ENCODE measurements at places on chromosomes 3 and 15.

- no peak for DNase-seq
Measured at GRCh38 chr15:72809329-72809728, 25.8 kb upstream of the ADPGK start.

DNA sequence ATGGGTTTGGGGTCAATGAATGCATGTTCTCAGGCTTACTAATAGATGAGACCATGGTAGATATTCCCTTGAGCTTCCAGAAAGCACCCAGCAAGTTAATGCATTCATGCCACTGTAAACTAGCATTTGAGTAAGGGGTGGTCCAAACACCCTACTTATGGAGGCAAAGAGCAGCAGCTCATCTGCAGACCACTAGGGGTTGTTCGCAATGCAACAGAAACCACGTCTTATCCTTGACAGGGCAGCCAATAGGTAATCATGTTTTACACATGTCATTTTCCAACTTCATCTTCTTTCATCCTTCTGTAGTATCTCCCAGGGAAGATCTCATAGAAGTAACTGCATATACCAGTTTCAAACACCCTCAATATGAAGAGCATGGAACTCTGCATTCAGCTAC is 330.2 kb downstream of the RORA start:
- no peak for DNase-seq

DNA sequence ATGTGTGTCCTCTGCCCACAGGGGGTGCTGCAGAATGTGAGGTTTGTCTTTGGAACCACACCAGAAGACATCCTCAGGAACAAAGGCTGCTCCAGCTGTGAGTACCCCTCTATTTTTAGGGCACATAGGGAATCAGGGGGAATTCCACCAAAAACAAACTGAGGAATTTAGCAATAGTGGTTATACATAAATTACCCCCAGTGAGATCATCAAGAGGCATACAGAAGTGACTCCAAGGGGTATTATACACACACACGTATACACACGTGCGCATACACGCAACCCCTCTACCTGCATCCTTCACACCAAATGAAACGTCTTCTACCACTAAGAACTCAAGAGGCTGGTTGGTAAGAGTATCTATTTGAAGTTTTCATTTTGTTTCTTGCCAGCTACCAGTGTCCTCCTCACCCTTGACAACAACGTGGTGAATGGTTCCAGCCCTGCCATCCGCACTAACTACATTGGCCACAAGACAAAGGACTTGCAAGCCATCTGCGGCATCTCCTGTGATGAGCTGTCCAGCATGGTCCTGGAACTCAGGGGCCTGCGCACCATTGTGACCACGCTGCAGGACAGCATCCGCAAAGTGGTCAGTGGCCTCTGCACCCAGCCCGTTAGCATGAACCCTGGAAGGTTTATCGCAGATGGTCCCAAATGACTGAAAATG is 2.9 kb downstream of the THBS1 start:
- DNase-seq: no peak

DNA sequence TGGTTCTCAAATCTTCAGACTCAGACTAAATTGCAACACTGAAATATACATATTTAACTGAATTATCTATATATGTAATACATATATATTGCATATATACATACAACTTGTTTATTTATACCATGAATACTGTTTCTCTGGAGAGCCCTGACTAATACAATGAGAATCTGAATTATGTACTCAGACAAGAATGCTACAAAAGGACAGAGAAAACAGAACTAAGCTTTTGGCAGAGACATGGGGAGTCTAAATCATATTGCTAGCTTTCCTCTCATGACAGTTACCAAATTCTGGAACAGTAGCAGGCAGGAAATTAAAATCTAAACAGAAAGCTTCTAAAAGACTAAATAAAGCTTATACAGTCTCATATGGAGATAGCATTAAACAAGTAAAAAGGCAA is 142.4 kb upstream of the KCNMB2 start:
- DNase-seq: no peak

GRCh38 chr3:172285844-172286243 is 162.4 kb downstream of the GHSR start:
- DNase-seq: no peak

DNA sequence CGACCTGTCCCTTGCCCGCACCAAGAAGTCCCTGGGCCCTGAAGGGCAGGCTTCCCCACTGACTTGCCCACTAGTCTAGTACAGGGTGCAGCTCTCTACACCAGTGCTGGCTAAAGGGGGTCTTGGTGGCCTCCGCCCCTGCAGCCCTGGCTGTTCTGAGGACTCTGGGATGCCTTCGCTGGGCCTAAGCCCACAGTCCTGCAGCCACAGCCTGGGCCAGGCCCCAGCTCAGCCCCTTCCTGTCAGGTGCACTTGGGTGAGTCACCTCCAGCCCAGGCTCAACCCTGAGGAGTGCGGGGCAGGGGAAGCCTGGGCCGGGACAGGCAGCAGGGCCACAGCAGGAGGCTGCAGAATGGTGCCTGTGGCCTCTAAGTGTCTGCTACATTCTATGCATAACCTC is 971 bp downstream of the C3orf22 start:
- no peak for DNase-seq

GRCh38 chr3:87987952-87988351 is 70.9 kb downstream of the CGGBP1 start:
- no peak for DNase-seq

GRCh38 chr3:29313981-29314726 is 33.3 kb downstream of the RBMS3 start:
- DNase-seq: no peak

- peak; percentile 70 for DNase-seq
Measured at GRCh38 chr3:33645060-33645647, 72.9 kb downstream of the CLASP2 start.

- no peak for DNase-seq
Measured at GRCh38 chr3:124919756-124920155, 14.8 kb downstream of the MUC13 start.

DNA sequence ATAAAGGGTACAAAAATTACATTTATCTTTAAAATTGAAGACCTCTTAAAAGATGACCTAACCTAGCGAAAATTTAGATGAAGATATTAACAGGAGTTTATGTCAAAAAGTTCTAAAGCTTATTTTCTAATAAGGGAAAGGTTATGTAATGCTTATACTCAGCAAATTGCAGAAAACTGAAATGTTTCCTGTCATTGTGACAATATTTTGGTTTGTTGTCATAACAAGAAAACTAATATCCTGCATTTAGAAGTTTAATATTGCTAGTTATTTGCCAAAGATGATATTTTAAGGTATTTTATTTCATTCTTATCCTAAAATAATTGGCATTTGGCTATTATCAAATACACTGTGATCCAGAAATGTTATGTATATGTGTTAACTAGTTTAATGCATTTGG is 294.5 kb downstream of the C3orf38 start:
- DNase-seq: no peak

GRCh38 chr3:81760215-81760614 is 1.2 kb downstream of the GBE1 start:
- DNase-seq: peak; percentile 43

GRCh38 chr3:63955036-63955650 is 43.0 kb upstream of the SCAANT1 start:
- no peak for DNase-seq

GRCh38 chr15:59002418-59002859 is 15.0 kb downstream of the RNF111 start:
- no peak for DNase-seq

GRCh38 chr15:70486451-70487386 is 276.6 kb downstream of the UACA start:
- peak; percentile 72 for DNase-seq

DNA sequence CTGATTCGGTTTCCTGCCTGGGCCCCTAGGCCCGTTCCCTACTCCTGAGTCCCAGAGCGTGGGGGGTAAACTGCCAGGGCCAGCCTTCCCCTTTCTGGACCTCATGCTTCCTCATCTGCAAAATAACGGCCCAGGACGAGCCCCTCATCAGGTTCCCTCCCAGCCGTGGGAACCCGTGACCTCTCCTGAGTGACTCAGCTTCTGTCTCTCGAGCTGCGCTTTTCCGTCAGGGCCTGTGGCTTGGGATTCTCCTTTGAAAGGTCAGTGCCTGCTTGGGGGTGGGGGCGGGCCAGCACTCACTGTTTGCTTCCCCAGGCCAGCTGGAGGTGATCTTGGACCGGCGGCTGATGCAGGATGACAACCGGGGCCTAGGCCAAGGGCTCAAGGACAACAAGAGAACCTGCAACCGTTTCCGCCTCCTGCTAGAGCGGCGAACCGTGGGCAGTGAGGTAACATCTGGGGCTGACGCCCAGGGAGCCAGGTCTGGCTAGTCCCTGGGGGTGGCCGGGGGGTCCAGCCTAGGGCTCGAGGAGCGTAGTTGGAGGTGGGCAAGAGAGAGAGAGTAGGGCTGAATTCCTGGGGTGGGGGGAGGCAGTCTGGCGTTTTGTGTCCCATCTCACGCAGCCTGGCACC is 12.8 kb downstream of the MAN2A2 start:
- no peak for DNase-seq

- no peak for DNase-seq
Measured at GRCh38 chr3:49652903-49653415, 21.2 kb upstream of the APEH start.

- DNase-seq: no peak
Measured at GRCh38 chr3:172476347-172476746, 28.1 kb upstream of the GHSR start.

DNA sequence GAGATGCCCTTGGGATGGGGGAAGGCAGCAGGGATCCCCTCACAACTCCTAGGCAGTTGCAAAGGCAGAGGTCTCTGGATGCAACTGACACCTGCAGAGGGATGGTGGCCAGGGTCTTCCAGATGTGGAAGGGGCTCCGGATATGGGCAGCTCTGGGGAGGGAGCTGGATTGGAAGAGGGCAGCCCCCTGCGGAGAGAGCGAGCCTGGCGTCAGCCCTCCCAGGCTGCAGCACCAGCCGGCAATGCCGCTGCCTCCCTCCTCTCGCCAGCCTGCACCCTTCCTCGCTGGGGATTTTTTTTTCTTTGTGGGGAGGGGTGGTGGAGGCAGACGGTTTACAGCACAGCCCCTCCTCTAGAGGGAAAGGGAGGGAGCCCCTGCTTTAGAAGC is 1.6 kb downstream of the INSYN1 start:
- DNase-seq: no peak

DNA sequence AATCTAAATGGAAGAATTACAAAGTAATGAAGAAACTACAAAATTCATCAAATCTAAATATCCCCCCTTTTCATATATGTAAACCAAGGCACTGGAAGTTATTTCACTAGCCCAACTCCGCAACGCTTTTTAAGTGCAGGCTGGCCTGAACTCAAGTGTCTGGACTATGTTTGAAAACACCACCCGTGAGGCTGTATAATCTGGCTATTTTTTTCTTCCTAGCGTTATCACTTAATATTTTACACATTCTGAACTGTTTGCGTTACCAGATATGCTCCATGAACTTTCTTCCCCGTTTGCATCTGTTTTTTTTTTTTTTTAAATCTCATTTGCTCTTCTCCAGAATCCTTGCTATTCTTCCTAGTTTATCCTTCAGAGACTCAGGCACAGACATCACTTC is 619.5 kb upstream of the CBLB start:
- DNase-seq: no peak

DNA sequence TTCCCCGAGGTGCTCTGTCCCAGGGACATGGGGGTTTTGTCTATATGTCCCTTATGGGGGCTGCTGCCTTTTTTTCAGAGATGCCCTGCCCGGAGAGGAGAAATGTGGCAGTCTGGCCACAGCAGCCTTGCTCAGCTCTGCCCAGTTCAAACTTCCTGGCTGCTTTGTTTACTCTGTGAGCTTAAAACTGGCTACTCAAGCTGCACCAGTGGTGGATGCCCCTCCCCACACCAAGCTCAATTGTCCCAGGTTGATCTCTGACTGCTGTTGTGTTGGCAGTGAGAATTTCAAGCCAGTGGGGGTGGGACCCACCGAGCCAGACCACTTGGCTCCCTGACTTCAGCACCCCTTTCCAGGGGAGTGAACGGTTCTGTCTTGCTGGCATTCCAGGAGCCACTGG is 188.9 kb downstream of the STXBP5L start:
- DNase-seq: no peak

- no peak for DNase-seq
Measured at GRCh38 chr15:52857471-52857870, 67.3 kb upstream of the ONECUT1 start.

DNA sequence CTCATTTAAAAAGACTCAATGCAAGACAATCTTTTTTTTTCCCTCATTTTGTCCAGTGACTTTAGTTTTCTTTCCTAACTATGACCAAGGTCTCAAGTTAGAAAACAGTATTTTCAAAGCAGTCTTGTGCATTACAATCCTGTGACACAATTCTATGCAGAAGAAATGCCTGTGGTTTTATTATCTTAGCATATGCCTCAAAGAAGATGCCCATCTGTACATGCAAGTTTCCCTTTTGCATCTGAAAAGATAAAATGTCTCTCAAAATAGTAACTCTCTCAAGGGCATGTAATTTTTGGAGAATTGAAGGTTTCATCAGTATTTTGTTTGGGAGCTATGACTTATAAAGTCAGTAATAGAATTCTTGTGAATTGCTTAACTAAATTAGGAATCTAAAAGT is 292.0 kb upstream of the SUCLG2 start:
- peak; percentile 6 for DNase-seq

GRCh38 chr15:76664411-76664810 is 240.7 kb downstream of the SCAPER start:
- no peak for DNase-seq

- no peak for DNase-seq
Measured at GRCh38 chr3:138011722-138012121, 1.8 kb downstream of the CLDN18 start.

- DNase-seq: peak; percentile 30
Measured at GRCh38 chr3:17551333-17551732, 191.1 kb downstream of the TBC1D5 start.

- peak; percentile 54 for DNase-seq
Measured at GRCh38 chr3:50542177-50543034, 25.1 kb downstream of the C3orf18 start.

GRCh38 chr3:116897382-116897781 is 187.8 kb downstream of the TUSC7 start:
- DNase-seq: no peak

DNA sequence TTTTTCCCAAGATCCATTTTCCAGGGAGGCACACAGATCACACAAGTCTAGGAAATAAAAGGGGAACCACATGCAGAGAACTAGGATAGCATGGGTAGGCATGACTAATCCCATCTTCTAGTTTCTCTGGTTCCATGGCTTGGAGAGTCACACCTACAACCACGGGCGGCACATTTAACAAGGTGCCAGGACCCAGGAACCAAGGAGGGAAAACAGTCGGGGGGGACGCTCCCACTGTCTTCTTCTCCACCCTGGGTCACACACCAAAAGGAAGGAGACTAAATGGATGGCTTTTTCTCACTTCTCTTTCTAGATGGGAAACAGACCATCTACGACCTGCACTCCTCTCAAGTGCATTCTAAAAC is 4.6 kb upstream of the SMCO1 start:
- DNase-seq: no peak

All from pons (tissue), 1 donor.